ENCODE measurements at places on chromosomes 6 and 20.
A peak's percentile ranks its signal among the peaks of the same experiment; 100 is the strongest.

DNA sequence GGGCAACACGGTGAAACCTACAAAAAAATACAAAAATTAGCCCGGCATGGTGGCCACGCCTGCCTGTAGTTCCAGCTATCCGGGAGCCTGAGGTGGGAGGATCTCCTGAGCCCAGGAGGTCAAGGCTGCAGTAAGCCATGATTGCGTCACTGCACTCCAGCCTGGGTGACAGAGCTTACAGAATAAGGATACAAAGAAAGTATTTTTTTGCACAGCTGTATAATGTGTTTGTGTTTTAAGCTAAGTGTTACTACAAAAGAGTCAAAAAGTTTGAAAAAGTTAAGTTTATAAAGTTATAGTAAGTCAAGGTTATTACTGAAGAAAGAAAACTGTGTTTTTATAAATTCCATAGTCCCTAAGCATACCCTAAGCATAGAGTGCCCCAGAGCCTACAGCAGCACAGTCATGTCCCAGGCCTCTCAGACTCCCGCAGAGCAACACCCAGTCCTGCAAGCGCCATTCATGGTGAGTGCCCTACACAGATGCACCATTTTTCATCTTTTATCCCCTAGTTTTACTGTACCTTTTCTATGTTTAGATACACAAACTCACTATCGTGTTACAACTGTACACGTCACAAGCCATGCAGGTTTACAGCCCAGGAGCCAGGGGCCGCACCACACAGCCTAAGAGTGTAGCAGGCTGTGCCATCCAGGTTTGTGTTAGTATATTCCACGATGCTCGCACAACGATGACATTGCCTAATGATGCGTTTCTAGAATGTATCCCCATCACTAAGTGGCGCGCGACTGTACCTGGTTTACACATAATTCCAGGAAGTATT lies 22.4 kb downstream of the TAF4 start:
- DNase-seq, result no peak

DNA sequence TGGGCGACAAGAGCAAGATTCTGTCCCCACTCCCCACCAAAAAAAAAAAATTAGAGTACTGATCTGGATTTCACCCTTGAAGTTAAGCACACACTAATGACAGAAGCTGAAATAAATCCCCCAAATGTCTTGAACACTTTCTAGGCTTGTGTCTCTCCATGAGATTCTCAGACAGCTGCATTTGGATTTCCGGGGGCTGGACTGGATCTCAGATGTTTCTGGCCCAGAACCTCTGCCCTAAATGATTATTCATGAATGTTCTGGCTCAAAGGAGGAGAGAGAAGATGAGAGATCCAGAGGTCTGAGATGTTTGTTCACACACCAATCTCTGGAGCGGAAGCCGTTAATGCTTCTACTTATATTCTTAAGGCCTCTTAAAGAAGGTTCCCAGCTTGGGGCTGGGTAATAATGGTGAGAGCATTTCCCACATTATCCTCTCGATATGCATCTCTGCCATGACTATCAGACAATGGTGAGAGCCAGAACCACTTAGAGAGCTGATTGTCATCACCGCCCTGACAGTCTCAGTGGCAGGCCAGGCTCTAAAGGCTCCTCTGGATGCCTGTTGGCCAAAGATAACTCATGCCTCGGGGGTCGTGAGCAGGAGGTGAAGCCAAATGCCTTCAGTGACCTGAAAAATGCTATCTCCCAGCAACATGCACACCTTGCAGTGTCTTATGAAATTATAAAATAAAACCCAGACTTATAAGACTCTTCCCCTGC lies 127.9 kb upstream of the AGPAT4 start:
- DNase-seq, result no peak

GRCh38 chr20:57735831-57736737 lies 26.3 kb upstream of the PMEPA1 start:
- no peak for DNase-seq

DNA sequence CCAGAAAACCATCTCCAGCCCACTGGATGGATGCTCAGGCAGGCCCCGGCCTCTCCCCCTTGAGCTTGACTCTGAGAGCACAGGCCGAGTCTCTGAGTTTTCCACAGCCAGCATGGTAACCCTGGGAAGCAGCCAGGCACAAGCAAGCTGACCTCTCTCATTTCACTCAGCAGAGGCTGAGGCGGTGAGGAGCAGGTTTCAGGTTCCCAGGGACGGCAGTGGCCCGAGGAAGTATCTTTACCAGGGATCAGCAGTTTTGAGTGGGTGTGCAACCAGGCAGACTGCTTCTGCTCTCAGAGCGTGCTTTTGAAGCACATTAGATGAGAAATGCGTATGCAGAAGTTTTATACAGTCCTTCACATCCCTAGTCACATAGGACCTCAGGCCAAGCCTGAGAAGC lies 12.6 kb downstream of the HCK start:
- DNase-seq, result no peak

DNA sequence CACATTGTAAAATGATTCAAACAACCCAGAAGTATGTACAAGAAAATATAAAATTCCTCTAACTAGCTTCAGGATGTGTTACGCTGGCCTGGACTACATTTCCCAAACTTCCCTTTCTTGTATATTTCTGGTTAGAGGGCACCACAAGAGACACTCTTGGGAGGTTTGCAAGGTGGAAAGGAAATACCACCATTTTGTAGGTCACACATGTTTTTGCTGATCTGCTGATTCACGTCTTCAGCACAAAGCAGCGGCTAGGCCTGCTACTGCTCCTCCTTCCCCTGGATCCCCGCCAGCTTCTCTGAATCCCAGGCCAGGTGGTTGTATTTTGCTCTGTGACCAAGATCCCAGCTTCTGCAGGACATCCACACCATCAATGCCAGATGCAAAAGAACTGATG lies 104.2 kb downstream of the AGPAT4 start:
- no peak for DNase-seq

- no peak for DNase-seq
These were observed 44.6 kb upstream of the SEC63 start for GRCh38 chr6:108002365-108003221.

GRCh38 chr6:135243871-135244796 lies 63.0 kb downstream of the MYB start:
- DNase-seq, result no peak

DNA sequence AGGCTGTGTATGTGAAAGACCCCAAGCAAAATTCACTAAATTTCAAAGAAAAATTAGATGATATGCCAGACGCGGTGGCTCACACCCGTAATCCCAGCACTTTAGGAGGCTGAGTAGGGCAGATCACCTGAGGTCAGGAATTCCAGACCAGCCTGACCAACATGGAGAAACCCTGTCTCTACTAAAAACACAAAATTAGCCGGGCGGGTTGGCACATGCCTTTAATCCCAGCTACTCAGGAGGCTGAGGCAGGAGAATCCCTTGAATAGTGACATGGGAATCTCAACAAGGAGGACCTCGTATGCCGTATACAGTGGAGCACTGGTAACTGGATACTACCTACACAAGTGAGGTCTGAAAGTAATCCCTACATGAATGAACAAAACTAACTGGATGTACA lies 92.7 kb upstream of the JARID2 start:
- no peak for DNase-seq

GRCh38 chr20:25009218-25010145 lies 16.9 kb upstream of the APMAP start:
- peak; percentile 22 for DNase-seq

GRCh38 chr6:156925026-156925425 lies 147.8 kb downstream of the ARID1B start:
- DNase-seq, result no peak

DNA sequence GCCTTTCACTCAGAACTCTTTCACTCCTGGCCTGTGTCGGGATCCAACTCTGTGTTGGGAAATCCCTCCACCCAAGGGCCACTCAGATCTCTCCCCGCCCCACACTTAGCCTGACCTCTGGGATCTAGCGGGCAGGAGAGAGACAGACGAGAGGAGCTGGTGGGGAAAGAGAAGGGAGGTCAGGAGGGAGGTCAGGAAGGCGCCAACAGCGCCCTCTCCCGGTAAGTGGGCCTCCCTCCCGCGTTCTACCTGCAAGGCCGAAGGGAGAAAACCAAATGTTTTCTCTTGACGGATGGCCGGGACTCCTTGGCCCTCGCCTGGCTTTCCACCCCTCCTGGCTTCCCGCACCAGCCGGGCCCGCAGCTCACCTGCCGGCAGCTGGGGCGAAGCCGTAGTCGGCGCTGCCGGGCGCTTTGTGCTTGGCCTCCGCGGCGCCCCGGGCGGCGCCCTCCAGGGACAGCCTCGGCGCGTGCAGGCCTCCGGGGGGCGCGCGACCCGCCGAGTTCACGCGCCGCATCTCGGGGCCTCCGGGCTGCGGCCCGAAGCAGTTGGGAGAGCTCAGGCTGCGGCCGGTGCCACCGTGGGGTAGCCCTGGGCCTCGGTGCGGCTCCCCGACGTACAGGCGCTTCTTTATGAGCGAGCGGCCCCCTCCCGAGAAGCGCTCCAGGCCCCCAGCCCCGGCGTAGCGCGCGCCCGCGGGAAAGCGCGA lies 38.2 kb downstream of the C6orf132 start:
- no peak for DNase-seq

GRCh38 chr6:53659458-53659857 lies 6.1 kb downstream of the KLHL31 start:
- no peak for DNase-seq

DNA sequence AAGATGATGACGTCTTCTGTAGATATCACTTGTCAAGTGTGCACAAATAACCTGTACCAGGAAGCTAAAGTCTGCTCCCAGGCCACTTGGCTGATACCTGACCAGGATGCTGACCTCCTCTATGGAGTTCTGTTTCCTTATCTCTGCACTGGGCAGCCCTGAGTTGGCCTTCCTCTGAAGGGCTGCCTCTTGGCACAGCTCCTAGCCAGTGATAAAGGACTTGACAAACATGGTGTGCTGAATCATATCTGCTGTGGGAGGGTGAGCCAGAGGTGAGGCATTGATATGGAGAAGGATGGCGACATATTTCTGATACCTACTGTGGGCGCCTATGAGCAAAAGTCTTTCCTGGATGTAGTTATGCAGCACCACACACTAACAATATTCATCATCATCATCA lies 32.8 kb upstream of the FOXA2 start:
- no peak for DNase-seq

- DNase-seq, result no peak
These were observed 144.3 kb upstream of the SULF2 start for GRCh38 chr20:47929368-47930115.

DNA sequence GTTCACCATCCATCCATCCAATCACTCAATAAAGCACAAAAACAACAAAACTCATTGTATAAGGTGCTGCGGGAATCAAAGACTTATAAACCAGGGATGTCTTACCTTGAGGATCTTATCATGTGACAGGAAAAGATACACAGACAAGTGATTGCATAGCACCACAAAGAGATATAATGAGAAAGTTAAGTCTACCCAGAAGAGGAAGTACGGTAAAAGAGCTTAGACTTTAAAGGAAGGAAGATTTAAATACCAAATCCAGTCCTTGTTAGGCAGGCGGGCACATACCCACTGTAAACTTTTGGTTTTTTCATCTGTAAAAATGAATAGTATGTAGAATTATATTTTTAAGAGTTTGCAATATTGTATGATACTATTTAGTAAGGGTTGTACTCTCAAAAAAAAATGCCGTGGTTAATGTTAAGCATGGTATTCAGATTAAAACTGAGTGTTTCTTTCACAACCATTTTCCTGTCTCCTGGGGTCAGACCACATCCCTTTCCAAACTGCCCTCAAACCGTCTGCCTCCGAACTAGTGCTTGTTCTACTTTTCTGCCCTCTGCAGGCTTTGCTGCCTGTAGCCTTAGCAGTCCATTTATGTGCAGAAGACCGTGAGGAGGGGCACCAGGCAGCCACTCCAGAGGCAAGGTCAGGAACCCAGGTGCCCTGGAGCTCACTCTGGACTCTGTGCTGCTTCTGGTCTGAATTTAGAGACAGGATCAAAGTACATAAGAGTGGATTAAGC lies 179.5 kb upstream of the SYNDIG1 start:
- no peak for DNase-seq

Data from left forelimb (tissue), 1 donor.